ENCODE measurements at places on chromosomes 7 and 10. TPM values are rescaled to one million over a fixed set of nuclear protein-coding genes. Genes with fewer than 3 reads are reported as not detected.

The ENKUR gene
- polyA plus RNA-seq, result 7.7 TPM

The PILRB gene
- polyA plus RNA-seq, result 42.2 TPM

GRCh38 chr7:43458330-43459018, 124.4 kb upstream of the STK17A start:
- no peak for DNase-seq

DNA sequence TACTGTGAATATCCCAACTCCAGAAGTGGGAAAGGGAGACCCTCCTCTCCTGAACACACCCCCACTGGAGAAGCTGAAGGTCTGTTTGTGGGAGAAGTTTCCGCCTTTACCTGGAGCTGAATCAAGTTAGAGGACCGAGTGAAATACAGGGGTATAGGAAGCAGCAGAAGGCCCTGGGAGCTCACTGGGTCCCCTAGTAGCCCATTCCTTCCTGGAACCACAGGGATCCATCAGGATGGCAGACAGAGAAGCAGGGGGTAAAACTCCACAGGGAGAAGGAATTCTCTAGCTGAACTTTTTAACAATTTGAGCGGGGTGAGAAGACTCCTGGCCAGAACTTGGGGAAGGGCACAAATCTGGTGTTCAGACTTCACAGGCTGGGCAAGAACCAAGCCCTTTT, 275.8 kb downstream of the GRID1 start:
- DNase-seq, result no peak

DNA sequence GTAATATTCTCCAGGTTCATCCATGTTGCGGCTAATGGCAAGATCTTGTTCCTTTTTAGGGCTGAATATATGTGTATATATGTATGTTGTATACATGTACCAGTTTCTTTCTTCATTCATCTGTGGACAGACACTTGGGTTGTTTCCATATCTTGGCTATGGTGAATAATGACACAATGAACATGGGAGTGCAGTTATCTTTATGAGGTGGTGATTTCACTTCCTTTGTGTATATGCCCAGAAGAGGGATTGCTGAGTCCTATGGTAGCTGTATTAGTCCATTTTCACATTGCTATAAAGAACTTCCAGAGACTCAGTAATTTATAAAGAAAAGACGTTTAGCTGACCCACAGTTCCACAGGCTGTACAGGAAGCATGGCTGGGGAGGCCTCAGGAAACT, 17.1 kb upstream of the TSPAN15 start:
- DNase-seq, result no peak

The NOS3 gene
- polyA plus RNA-seq, result 6.4 TPM

The SDK1 gene
- polyA plus RNA-seq, result 19.5 TPM

The MXI1 gene
- polyA plus RNA-seq, result 79.9 TPM

- no peak for DNase-seq
These were observed 22.8 kb upstream of the TTYH3 start for GRCh38 chr7:2608921-2609411.

GRCh38 chr10:92238054-92238585, 52.8 kb downstream of the CPEB3 start:
- DNase-seq, result no peak

The ARMC3 gene
- 9.0 TPM for polyA plus RNA-seq

GRCh38 chr10:14583252-14583651, 191.4 kb downstream of the FAM107B start:
- DNase-seq, result no peak

GRCh38 chr7:38185395-38186307, 7.6 kb downstream of the STARD3NL start:
- no peak for DNase-seq

GRCh38 chr10:114824391-114824790, 2.8 kb downstream of the FHIP2A start:
- no peak for DNase-seq

DNA sequence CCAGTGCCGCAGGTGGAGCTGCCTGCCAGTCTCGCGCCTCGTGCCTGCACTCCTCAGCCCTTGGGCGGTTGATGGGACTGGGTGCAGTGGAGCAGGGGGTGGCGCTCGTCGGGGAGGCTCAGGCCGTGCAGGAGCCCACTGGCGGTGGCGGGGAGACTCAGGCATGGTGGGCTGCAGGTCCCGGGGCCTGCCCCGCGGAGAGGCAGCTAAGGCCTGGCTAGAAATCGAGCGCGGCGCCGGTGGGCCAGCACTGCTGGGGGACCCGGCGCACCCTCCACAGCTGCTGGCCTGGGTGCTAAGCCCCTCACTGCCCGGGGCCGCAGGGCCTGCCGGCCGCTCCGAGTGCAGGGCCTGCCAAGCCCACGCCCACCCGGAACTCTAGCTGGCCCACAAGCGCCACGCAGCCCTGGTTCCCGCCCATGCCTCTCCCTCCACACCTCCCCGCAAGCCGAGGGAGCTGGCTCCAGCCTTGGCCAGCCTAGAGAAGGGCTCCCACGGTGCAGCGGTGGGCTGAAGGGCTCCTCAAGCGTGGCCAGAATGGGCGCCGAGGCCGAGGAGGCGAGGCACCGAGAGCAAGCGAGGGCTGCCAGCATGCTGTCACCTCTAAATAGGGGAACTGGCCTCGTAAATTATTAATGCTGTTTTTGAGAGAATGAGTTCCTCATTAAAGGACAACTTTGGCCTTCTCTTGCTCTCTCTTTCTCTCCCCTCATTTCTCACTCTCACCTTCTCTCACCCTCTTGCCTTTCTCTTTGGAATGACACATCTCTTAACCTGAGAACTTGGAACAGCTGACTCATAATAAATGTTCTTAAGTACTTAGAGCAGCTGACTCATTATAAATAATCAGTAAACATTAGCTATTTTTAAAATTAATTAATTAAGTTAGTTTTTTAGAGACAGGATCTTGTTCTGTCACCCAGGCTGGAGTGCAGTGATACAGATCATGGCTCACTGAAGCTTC, 4.9 kb downstream of the ACADSB start:
- no peak for DNase-seq

The WEE2 gene
- 0.57 TPM for polyA plus RNA-seq

- DNase-seq, result no peak
These were observed 183.9 kb downstream of the LRRN3 start for GRCh38 chr7:111274857-111275256.

The ACBD7 gene
- 5.0 TPM for polyA plus RNA-seq

- DNase-seq, result no peak
These were observed 1.7 kb downstream of the PTPRN2 start for GRCh38 chr7:158585721-158586498.

DNA sequence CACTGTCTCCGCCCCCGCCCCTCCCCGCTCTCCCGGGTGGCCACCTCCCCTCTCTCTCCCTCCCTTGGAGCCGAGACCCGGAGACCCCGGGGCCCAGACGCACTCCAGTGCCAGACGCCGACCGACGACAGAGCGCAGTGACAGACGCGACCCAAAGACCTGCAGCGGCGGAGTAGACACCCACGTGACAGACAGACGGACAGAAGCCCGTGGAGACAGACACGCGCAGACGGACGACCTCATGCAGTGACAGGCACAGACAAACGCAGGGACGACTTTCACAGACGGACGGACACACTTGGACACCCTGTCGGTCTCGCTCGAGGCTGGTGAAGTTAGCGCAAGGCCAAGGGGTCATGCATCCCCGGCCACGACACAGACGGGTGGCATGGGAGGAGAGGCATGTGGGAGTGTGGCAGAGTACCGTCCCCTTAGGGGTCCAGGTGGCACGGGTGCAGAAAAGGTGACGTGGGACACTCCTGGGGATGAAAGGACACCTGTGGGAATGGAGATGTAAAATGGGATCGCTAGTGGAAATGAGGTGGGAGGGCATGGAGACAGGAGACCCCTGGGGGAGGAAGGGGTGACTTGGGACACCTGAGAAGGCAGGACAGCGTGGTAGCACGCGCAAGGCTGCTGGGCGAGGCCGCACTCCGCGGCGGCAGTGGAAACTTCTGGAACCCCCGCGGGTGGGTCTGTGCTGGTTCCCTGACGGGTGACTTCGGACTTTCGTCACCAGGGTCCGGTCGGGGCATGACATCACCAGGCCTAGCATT, 456 bp upstream of the ACHE start:
- DNase-seq, result no peak

The DGKB gene
- polyA plus RNA-seq, result 0.26 TPM

GRCh38 chr10:24971374-24971773, 19.0 kb upstream of the PRTFDC1 start:
- no peak for DNase-seq

DNA sequence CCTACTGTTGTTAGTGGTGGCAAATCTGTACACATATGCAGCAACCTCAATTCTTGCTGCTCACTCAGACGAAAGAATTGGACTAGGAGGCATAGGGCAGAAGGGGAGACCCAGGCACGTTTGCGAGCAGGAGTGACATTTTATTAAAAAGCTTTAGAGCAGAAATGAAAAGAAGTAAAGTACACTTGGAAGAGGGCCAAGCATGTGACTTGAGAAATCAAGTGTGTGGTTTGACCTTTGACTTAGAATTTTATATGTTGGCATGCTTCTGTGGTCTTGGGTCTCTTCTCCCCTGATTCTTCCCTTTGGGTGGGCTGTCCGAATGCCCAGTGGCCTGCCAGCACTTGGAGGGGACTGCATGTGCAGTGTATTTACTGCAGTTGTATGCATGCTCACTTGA, 205.5 kb upstream of the SEMA3D start:
- no peak for DNase-seq

DNA sequence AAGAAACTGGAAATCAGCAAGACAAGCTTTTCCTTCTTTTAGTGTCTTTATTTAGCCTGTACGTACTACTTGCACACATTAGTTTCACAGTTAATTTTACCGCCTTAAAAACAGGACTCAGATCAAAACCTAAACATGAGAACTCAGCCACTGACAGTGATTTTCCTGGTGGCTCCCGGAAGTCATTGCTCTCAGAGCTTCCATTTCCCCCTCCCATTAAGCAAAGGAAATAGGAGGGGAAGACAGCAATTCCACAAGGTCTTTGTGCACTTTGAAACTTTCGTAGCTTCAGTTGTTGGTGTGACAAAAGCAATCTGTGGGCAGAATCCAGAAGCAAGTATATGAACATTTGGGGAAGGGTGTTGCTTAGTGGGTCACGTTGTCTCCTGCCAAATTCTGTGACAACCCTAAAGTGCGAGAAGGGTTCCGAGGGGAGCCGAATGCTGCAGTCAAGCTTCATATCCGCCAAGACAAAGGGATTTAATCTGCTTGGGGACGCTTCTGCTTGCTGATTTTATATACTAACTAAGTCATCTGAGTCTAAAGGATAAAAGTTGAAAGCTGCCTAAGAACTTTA, 30.4 kb downstream of the FAM53B start:
- DNase-seq, result no peak

DNA sequence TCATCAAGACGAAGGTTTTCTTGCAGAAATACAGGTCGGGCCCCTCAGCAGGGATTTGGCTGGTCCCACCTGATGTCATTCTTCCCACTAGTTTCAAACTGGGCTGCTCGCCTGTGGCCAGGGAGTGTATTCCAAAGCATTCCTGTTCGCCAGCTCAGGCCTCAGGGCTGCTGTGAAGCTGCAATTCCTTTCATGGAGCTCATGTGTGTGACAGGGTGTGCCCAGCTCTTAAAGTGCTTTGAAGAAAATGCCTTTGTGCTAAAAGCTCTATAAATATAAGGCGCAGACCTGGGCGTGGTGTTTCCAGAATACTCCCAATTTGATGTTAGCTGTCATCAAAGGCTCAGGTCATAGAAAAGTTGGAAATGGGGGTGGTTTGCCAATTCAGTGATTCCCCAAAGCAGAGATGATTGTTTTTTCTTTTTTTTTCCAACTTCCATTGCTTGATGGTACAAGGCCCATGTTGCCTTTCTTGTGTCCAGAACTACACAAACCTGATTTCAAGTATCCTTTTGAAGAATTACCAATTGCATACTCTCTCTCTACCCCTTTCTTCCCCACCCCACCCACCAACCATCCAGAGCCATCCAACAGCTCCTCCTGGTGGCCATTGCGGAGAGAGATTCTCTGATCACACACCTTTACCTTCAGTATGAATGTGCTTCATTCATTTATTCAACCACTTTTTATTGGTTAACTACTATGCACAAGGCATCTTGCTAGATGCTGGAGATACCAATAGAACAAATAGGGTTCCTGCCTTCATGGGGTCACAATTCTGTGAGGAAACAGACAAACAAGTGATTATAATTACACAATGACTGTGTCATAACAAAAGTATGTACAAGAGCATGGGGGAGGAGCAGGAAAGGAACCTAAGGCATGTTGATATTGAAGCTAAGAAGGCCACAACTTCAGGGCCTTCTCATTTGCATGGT, 297.3 kb upstream of the LYZL1 start:
- DNase-seq, result peak; percentile 28

DNA sequence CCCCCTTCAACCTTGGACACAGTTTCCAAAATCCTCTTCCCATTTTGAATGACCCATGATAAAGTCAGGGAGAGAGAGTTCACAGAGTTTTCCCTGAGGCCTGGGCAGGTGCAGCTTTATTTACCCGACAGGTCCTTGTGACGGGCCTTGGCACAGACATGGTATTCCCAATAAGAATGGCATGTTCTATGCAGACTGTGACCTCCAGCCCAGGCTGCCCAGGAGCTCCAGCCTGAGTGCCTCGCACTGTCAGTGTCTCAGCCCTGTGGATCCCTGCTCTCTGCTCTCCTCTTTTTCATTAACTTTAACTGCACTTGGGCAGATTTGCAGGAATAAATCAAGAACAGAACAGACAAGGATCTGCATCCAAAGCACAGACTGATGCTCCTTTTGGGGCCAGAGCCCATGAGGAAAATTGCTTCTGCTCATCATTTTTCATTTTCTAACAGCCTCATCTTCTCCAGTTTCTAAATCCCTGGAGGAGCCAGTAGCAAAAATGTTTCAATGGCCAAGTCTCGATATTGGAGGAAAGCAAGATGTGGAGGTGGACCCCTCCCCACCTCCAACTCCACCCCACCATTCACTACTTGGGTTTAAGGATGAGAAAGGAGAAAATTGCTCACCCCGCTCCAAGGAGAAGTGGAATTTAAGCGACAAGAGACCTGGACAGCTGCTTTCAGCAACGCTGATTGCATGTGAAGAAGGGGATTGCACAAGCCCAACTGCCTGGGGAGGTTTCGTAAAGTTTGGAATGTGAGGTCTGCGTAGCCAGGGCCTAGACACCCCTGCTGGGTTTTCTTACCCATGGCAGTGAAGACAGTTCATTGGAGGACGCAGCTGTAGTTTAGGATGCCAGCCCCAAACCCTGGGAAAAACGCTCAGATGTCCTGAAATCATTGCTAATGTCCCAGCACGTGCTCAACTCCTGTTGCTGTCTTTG, 225.9 kb downstream of the WDR11 start:
- DNase-seq, result peak; percentile 68

GRCh38 chr10:22702348-22702747, 12.0 kb downstream of the PIP4K2A start:
- peak; percentile 51 for DNase-seq

DNA sequence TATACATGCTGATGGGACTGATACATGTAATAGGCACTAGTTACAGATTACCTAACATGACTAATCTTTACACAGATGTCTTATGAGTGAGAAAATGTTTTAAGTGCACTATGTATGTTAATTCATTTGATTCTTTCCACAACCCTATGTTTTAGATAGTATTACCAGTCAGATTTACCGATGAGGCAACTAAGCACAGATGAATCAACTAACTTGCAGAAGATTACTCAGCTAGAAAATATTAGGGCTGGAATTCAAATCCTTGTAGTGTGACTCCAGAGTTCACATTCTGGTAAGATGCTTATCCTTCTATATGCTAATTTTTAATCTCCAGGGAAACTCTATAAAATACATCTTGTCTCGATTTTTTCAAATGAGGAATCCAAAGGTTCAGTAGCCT, 964.9 kb downstream of the REEP3 start:
- no peak for DNase-seq

Measured in right lung (tissue), 10 donors.